ENCODE measurements at places on chromosomes 1 and 21.

GRCh38 chr1:111198836-111199235, 1.6 kb downstream of the DENND2D start:
- DNase-seq = no peak

DNA sequence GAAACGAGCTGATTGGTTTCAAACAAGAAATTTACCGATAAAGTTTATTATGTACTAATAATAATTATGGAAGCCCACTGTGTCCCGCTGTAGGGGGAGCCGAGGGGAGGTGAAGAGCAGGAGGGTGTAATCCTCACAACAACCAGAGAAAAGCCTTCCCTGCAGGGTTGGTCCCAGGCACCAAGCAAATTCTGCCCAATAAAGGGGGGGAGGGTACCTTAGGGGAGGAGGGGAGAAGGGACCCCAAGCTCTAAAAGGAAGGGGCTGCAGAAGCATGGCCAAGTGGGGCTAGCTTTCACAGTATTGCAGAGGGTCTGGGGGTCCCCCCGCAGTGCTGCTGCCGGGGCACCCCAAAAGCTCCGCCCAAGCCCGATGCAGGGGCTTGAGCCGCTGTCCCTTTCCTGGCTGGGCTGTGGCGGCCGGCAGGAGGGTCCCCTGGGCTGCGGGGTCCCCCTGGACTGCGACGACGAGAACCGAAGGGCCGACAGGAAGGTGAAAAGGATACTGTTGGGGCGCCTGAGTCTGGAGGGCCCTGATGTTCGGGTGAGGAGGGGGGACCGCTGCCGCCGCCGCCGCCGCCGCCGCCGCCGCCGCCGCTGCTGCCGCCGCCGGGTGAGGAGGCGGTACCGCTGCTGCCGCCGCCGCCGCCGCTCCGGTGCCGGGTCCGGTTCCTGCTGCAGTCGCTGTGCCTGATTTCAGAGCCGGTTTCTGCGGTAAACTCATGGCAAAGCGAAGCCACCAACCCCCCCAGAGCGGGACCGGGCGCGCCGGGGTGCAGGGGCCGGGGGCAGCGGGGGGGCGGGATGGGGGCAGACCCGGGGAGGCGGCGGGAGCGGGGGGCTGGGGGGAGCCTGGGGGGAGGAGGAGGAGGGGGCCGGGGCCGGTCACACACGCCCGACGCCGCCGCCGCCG, 771 bp downstream of the EIF4G3 start:
- peak; percentile 52 for DNase-seq

DNA sequence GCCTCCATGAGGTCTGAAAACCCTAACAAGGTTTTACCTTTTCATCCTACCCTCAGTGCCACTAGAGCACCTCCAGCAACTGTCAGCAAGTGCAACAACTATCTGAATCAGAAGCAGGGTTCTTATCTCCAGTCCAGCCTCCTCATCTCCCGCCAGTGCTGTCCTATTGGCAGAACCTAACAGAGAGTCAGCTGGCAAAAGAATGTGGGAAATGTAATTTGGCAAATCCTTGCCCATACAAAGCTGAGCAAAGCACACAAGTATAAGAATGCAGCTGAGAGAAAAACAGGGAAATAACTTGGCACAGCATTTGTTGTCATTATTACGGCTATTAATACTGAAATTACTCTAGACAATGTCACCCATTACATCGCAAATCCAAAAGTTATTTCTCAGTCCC, 124.2 kb downstream of the ATP6V1G3 start:
- no peak for DNase-seq

DNA sequence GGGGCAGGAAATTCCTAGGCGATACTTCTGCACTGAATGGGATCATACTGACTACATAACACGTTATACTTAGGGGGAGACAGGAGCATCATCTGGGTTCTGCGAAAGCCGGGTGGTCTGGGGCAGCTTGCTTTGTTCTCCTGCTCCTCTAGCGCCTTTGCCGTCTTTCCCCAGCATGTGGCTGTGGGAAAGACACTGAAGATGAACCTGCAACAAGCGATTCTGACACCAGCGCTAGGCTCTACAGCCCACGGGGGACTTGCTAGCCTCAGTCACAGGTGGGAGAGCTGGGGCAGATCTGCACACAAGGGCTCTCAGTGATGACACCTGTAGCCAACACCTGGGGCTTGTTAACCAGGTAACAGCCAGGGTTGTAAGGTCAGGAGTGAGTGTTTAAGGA, 51.8 kb downstream of the CD46 start:
- no peak for DNase-seq

DNA sequence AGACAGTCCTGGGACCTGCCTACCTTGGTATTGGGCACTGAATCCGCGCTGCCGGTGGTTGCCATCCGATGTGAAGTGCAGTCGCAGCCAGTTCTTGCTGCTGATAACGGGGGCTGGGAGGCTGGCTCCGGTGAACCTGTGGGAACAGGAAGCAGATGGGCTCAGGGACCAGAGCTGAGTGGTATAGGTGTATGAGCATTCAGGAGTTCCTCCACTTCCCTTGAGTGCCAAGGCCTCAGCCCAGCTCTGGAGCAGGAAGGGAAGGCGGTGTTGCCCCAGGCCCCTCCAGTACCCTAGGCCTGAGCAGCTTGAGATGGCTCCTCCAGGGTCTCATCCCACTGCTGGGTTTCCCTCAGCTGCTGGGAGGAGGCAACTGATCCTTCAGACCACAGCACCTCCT, 17.0 kb upstream of the HMGB4 start:
- DNase-seq = no peak

- no peak for DNase-seq
These were observed 651 bp upstream of the HPCA start for GRCh38 chr1:32885676-32886003.

GRCh38 chr1:91439016-91439415, 34.4 kb upstream of the HFM1 start:
- no peak for DNase-seq

DNA sequence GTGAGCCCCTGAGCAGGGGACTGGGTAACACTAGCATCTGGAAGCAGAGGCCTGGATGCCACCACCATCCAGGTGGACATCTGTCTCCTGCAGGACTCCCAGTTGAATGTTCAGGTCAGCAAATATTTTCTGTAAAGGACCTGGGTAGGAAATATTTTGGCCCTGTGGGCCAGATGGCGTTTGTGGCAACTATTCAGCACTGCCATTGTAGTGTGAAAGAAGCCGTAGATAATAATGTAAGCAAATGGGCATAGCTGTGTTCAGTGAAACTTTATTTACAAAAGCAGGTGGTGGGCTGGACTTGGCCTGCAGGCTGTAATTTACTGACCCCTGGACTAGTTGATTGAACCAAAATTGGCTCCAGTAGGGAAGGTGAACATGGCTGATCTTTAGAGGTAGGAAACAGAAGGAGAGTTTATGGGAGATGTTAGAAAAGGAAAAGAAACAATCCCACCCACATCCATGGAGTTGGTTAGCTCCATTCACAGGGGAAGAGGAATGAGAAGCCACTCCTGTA, 20.0 kb upstream of the CD101 start:
- no peak for DNase-seq

- peak; percentile 43 for DNase-seq
These were observed 16.6 kb downstream of the SAMD11 start for GRCh38 chr1:940107-941014.

- no peak for DNase-seq
These were observed 11.7 kb downstream of the NES start for GRCh38 chr1:156665539-156665938.

DNA sequence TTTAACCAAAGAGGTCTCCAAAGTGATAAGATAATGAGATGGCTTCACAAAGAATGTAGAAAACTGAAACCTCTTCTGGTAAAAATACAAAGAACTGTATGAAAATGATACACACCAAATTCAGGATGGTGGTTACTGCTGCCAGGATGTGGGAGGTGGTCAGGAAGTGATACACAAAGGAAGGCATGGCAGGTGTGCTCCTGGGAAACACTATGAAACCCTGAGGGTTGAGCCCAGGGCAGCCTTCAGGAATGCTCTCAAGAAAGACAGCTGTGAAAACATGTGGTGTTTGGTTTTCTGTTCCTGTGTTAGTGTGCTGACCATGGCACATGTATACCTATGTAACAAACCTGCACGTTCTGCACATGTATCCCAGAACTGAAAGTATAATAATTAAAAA, 109.3 kb downstream of the NTNG1 start:
- no peak for DNase-seq

DNA sequence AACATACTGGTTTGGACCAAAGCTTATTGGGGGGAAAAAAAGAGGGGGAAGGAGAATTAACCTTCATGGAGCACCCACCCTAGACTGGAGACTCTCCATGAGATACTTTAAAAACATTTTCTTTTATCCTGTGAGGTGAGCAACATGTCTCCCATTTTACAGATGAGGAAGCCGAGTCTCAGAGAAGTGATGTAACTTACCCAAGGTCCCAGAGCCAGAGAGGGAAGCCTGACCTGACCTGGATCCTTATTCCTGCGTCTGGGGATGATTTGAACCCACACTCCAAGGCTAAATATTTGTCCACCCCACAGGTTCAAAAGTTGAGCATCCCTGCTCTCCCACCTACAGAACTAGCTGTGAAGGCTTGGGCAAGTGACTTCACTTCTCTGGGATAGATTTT, 137.9 kb upstream of the JUN start:
- DNase-seq = no peak

DNA sequence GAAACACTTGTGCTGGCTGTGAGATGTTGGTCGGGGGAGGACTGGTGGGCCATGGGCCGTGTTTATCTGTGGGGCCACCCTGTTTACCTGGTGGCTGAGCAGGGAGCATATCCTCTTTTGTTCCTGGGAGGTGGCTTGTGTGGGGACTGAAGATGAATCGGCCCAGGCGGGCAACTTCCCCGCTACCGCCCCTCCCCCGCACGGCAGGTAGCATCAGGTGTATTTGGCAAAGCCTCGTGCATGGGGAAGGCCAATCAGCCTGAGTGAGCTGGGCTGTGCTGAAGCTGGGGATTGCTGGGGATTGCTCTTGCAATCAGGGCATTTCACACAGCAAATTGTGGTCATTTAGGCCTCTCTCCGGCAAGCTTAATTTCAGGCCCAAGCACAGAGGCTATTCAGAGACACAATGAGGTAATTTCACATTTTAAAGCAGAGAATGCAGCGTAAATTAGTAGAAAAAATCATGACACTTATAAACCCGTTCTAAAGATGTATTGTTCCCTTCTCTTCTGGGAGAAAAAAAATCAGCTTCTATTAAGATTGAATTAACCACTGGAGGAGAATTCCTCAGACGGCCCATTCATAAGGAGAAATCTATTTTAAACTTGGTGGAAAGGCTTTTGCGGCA, 197.7 kb upstream of the POU3F1 start:
- DNase-seq = no peak

- no peak for DNase-seq
These were observed 315.2 kb downstream of the AJAP1 start for GRCh38 chr1:4969556-4970129.

GRCh38 chr1:179253286-179253972, 24.0 kb upstream of the ABL2 start:
- no peak for DNase-seq

- no peak for DNase-seq
These were observed 95.2 kb downstream of the NTPCR start for GRCh38 chr1:233045588-233045987.

- DNase-seq = no peak
These were observed 8.6 kb downstream of the E2F2 start for GRCh38 chr1:23522244-23522982.

DNA sequence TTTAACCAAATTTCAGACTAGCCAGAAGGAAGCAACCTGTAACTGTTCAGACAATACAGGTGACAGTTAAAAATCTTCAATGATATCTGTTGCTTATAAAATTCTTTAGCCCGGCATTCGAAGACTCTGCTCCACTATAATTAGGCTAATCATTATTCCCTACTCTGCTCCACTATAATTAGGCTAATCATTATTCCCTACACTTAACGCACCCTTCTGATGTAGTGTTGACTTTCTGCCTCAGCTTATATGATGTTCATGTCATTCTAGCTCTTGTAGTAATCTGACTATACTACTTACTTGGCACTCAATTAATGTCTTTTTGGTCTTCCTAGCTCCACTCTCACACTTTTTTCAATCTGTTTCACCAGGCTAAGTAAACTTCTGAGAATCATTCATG, 13.3 kb downstream of the TESK2 start:
- no peak for DNase-seq

DNA sequence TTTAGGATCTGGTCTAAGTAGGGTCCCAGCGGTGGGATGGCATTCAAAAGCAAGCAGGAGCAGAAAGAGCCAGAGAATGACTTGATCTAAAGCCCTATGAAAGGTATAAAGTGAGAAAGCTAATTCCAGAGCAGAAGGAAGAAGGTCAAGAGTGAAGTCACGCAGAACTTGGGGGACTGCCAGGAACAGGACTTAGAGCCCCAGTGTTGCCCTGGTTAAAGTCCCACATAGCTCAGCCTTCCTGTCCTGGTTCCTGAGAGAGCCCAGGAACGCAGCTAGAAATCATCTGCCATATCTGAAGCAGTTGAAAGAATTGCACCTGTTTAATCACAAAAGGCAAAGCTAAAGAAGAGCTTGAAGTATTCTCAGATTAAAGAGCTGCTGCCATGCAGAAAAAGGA, 160.6 kb upstream of the ATP1B1 start:
- DNase-seq = no peak

DNA sequence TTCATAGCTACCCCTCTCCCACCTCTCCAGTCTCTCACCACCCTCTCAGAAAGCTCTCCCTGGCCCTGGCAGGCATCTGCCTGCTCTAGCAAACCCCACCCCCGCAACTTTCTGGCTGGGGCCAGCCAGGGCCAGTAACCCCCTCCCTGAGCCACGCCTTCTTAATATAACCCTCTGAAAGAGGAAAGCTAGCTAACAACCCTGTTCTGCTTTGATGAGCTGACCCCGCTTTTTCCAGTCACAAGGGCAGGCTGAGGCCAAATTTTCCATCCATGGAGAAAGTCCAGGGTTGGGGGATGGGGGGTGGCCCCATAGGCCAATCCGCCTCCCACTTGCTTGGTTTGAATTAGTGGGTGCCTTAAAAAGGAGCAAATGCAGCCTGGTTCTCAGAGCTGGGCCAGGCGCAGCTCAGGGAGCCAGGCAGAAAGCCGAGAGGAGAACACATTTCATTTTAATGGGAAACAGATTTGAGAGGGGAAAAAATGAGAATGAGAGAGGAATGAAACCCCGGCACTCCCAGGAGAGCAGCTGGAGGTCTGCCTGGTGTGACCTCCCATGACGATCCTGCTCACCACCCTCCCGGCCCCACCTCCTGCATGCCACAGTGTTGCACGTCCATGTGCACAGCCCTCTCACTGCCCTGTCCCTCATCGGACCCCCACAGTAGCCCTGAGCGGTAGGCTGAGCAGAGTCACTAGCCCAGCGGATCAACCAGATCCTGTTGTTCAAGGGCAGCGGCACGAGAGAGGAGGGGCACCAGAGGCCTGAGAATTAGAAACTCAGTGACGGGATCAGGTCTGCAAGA, 62.3 kb downstream of the OPTC start:
- DNase-seq = no peak

All from head of caudate nucleus (tissue), 42 donors.